ENCODE measurements at places on chromosomes 12 and 14. TPM values are rescaled to one million over a fixed set of nuclear protein-coding genes. Genes with fewer than 3 reads are reported as not detected.
A peak's percentile ranks its signal among the peaks of the same experiment; 100 is the strongest.

DNA sequence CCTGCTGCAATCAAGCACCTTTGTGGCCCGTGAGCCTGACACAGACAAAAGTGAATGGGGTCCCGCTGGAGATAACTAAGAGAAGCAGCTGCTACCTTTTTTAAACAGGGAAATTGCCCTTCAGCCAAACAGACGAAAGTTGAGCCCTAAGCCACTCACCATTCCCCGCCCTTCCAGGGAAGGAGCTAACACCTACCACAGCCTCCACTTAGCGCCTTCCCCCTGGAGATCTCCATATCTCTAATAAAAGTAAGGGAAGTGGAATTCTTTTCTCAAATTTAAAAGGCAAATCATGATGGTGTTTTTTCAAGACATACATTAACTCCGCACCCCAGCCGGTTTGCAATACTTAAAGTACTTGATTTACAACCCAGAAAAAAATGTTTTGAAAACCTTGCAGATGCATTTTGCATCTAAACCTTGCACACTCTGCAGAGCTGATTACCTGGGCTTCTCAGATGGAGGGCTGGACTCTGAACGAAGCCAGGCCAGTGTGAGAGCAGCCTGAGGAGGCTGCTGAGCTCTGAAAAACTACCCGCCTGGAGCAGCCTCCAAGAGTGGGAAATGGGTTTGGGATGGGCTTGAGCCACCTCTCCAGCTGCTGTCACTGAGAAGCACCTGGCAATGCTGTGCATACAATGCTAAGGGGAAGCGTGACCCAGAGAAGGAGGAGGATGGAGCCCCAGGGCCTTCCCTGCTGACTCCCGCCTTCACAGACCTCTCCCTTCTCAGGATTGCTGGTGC is 10.0 kb downstream of the NUAK1 start:
- DNase-seq: no peak

- DNase-seq: no peak
Measured at GRCh38 chr12:11759899-11760298, 110.4 kb downstream of the ETV6 start.

- DNase-seq: no peak
Measured at GRCh38 chr12:45227316-45228067, 11.6 kb downstream of the ANO6 start.

DNA sequence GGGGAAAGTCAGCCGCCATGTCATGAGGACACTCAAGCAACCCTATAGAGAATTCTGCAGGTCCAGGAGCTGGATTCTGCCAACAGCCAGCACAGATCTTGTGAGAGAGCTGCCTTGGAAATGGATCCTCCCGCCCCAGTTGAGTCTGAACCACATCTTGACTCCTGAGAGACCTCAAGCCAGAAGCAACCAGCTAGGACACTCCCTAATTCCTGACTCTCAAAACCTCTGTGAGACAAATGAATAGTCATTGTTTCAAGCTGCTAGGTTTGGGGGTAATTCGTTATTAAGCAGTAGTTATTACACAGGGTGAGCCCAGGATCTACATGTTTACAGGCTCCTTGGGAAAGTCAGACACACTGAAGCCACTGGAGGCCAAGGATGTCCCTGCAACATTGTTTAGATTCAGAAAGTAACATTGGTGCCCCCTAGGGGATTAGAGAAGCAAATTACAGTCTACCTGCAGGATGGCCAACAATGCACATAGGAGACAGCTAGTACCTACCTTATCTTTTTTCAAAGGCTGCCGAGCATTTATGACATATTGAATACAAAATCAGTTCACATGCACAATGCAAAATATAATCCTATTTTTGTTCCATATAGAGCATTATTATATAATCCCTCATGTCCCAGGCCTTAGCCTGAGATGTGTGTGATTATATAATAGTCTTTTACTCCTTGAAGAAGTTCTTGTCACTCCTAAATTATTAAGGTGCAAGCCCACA is 57.9 kb upstream of the FICD start:
- DNase-seq: peak; percentile 52

DNA sequence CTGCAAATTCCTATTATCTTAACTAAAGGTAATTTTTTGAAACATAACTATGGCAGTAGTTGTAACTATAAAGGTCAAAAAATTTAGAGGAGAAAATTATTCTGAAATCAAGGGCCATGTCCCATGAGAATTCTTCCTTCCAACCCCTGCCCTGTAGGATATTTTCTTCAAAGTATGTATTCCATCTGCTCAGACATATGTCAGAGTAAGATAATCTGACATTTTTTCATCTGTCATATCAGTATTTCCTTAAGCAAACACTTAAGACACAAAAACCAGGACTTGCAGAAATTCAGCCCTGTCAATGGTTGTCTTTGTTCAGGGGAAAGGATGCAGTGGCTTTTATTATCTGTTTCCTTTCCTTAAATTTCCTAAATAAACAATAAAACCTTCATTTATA is 36.3 kb downstream of the ACSS3 start:
- no peak for DNase-seq

GRCh38 chr12:51773145-51773869 is 75.2 kb downstream of the FIGNL2 start:
- no peak for DNase-seq

GRCh38 chr14:56580221-56580711 is 668 bp downstream of the TMEM260 start:
- DNase-seq: no peak

GRCh38 chr14:36511981-36512584 is 7.9 kb downstream of the NKX2-1 start:
- no peak for DNase-seq

DNA sequence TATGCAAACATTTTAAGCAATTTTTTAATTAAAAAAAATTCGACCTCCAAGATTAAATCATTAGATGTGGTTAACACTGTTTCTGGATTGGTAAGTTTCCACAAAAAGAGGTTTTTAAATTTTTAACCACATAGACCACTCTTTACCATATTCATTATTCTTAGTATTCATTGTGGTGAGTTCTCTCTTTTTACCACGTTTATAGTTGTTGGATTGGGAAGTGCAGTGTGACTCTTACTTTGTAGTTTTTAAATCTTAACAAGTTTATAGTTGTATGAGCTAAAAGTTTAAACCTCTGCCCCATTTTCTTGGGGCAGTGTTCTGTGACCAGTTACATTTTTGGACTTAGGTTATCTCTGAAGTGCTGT is 8.6 kb downstream of the ATP2A2 start:
- no peak for DNase-seq

GRCh38 chr14:66137081-66137480 is 349.1 kb upstream of the CCDC196 start:
- DNase-seq: no peak

DNA sequence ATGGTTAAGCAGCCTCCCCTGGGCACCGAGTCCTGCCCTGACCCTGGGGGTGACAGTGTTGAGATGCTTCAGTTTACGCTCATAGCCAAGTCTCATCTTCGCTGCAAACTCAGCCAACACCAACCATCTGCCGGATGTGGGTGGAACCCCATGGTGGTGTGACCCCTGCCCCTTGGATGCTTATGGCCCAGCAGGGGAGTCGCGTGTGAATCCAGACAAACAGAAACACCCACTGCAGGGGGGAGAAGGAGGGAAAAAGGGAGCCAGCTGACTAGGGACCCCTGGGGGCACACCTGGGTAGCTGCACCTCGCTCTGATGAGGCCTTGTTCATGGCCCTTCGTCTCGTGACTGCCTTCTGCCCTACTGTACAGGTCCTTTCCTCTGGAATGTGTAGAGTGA is 23.8 kb downstream of the AACS start:
- no peak for DNase-seq

- no peak for DNase-seq
Measured at GRCh38 chr14:101755591-101756324, 5.8 kb upstream of the PPP2R5C start.

- DNase-seq: no peak
Measured at GRCh38 chr12:27645671-27646070, 50.6 kb upstream of the REP15 start.

DNA sequence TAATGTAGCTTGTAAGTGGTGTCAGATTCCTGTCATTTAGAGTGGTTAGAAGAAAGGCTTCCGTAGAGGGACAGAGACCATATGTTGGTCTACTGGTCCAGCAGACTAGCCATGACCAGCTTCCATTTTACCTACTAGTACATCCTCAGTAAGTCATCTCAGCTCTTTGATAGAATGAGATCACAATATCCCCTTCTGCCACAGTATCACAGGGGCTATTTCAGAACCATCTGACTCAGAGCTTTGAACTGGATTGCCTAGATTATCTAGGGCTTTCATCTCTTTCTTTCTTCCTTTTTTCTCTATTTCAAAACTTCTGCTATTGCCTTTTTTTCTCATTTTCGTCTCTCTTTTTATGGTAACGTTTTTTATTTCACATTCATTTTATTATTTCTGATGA is 4.7 kb downstream of the ZDHHC17 start:
- no peak for DNase-seq

DNA sequence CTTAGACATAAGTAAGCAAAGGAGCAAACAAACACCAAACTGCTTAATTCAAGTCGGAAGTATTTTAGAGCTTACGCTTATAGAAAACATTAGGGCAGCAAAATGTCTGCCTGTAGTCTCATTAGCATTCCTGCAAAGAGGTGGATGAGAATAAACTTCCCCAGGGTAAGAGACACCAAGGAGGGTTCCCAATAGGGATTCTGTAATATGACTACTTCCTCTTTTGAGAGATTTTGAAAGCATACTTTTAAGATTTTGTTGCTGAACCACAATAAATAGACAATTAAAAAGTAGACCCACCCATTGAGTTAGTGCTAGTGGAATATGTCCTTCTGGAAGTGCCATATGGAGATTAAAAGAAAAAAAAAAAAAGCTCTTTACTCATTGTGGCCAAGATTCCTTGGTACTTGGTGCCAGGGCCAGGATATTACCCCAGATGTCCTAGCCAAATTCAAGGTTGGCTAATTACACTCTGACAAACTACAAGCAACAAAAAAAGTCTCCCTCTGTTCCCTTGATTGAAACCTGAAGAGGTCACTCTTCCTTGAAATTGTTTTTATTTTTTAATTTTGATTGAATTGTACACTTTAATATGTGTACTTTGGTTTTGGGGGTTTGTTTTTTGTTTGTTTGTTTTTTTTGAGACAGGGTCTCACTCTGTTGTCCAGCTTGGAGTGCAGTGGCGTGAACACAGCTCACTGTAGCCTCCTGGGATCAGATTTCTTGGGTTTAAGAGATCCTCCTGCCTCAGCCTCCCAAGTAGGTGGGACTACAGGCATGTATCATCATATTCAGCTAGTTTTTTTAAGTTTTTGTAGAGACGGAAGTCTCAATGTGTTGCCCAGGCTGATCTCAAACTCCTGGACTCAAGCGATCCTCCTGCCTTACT is 8.7 kb downstream of the CLIP1 start:
- DNase-seq: no peak

- DNase-seq: peak; percentile 32
Measured at GRCh38 chr14:90839889-90840266, 23.6 kb upstream of the TTC7B start.

- DNase-seq: no peak
Measured at GRCh38 chr14:26415618-26416123, 182.2 kb downstream of the NOVA1 start.

DNA sequence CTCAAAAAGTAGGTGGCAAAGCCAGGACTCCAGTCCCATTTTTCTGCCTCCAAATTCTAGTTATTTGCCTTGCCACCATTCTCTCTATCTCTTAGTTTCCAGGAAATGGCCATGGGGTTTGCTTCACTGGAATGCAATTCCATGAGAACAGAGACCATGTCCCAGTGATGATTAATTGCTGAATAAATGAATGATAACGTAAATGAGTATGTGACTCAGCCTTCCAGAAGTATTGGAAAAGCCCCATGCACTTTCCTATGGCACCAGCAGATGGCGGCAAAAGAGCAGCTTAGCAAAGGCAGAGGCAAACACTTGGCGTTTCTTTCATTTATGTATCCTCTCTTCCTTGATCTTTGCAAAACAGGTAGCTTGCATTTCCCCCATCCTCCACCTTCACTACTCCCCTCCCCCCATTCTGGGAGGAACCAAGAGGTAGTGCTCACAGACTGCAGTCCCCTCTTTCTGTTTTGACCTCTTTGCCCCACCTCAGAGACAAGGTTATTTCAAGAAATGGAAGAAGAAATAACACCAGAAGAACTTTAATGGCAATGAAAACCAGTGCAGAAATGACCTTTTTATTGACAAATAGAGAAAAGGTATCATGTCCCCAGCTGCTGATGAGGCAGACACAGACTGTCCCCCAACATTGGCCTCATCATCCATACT is 21.3 kb downstream of the TBX3 start:
- DNase-seq: peak; percentile 91

DNA sequence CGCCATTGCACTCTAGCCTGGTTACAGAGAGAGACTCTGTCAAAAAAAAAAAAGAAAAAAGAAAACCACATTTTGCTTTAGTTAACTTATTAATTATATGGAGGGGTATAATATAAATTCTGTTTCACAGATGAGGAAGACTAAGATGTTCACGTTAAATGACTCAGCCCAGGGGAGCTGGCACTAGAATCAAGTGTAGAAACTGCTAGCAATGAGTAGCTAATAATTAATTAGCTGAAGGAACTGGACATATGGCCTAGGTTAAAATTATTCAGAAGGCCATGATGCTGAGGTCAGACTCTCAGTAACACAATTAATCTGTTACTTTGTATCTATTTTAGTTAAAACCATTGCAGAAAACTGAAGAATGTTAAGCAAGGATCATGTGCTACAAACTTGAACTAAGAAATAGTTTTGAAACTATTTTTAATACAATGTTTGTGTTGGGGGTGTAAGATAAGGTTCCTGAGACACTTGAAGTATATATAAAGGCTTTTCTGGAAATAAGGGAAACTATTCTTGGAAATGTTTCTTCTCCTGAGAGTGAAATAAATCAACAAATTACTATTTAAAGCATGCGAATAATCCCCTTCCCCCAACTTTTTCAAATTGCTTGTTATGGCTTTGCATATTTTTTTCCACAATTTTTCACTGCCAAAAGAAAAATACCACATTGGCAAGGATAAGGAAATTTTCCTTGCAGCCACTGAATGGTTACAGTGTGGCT is 589.3 kb downstream of the SOX5 start:
- no peak for DNase-seq

The SYNE2 gene
- 43.6 TPM for total RNA-seq

The CRIP1 gene
- total RNA-seq: 1.2 TPM

The TEX52 gene
- total RNA-seq: not detected

The MYF5 gene
- total RNA-seq: not detected

The RND1 gene
- 16.2 TPM for total RNA-seq

The PAH gene
- 8.9 TPM for total RNA-seq

The SRGAP1 gene
- 5.5 TPM for total RNA-seq

The PIANP gene
- total RNA-seq: 9.8 TPM
